ENCODE measurements at places on chromosomes 4 and X.
A peak's percentile ranks its signal among the peaks of the same experiment; 100 is the strongest.

GRCh38 chr4:149203256-149204001, 612.2 kb downstream of the IQCM start:
- DNase-seq = peak; percentile 15

DNA sequence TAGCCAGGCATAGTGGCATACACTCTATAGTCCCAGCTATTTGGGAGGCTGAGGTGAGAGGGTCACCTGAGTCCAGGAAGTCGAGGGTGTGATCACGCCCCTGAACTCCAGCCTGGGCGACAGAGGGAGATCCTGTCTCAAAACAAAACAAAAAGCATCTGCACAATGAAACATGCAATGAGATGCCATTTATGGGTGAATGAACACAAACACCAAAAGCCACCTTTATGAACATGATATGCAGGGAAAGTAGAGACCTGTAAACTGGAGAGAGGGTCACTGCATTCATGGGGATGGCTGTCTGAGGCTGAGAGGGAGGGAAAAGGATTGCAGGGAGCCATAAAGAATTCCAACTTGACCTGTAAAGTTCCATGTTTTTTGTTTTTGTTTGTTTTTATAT, 70.7 kb downstream of the EVC start:
- DNase-seq = no peak

GRCh38 chr4:74376888-74377483, 12.0 kb downstream of the EREG start:
- peak; percentile 56 for DNase-seq

- DNase-seq = no peak
These were observed 76.2 kb downstream of the DOCK11 start for GRCh38 chrX:118571836-118572235.

DNA sequence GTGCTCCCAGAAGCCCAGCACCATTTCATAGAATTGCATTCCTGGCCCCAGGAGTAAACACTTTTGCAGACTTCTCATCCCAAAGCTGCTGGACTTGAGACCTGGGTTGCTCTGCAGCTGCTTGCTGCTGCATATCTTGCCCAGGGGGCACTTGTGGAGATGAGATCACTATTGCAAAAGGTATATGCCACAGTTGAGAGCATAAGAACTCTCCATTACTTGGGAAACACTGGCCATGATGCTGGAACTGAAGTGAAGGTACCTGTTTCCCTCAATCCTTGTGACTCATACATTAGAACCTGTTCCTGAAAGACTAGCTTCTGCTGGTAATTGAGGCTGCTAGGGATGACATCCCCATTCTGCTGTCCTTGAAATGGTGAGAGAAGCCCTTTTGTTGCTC, 43.1 kb upstream of the WDR1 start:
- DNase-seq = no peak

GRCh38 chrX:129193357-129193756, 329.9 kb downstream of the SMARCA1 start:
- no peak for DNase-seq

GRCh38 chrX:81316163-81316562, 114.3 kb downstream of the SH3BGRL start:
- peak; percentile 28 for DNase-seq

- DNase-seq = no peak
These were observed 753.5 kb downstream of the PDHA2 start for GRCh38 chr4:96593422-96593821.

- no peak for DNase-seq
These were observed 276.6 kb downstream of the DHRSX start for GRCh38 chrX:2224161-2224560.

DNA sequence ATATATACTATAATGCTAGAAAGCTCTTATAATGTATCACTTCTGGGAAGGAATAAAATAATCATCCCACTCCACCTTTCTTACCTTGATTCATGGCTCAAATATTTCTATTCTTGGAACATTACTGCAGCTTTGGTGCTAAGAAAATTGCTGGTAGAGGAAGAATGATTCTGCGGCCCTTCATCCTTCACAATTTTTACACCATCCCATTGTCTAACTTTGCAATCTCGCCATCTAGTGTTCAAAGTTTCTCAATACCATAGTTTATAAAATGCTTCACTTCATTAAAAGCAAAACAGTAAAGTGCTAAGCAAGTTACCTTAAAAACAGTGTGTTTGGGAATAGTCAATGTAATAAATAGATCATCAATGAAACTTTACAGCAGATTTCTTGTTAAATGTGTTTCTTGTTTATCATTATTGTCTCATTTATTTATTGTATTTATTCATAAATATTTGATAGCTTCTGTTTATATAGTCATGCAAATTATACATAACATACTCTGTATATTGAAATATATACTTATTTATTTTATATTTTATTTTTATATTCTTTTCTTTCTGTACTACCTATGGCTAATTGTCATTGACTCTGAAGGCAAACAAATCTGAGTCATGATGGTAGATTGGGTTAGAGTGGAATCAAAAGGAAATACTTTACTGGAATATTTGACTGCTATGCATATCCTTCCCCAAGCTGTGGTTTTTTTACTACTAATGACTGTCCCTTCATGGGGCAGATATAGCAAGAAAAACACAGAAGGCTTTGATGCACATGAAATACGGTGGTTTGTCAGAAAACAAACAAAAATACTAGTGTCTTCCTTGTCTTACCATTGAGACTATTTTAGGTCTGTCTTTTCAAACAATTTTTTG, 390.7 kb downstream of the MAPK10 start:
- peak; percentile 80 for DNase-seq

DNA sequence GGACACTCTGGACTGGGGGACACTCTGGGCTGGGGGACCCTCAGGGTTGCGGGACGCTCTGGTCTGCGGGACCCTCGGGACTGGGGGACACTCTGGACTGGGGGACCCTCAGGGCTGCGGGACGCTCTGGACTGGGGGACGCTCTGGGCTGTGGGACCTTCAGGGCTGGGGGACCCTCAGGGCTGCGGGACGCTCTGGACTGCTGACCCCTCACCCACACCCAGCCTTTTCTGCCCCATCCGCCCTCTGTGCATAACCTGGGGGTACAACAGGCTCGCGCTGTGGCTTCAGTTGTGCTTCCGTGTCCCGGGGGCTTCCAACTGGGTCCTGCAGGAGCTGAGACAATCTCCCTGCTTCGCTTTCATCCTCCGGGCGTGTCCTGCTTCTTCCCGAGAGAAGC, 766.0 kb downstream of the TRIML1 start:
- no peak for DNase-seq

DNA sequence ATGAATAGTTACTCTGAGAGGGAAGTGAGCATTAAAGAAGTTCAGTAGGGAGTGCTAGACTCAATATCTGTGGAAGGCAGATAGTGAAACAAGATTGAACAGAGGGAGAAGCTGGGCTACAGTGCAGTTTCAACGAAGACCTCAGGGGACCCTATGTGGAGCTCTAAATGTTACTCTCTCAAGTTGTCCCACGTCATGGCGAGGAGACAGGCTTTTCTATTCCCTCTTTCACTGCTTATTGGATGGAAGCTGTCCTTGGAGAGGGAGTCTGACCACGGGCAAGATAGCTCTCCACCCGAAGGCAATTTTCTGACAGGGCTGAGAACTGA, 42.3 kb upstream of the CCSER1 start:
- no peak for DNase-seq

GRCh38 chr4:40577588-40578253, 51.9 kb downstream of the RBM47 start:
- no peak for DNase-seq

- no peak for DNase-seq
These were observed 155.5 kb downstream of the INPP4B start for GRCh38 chr4:142690406-142691163.

DNA sequence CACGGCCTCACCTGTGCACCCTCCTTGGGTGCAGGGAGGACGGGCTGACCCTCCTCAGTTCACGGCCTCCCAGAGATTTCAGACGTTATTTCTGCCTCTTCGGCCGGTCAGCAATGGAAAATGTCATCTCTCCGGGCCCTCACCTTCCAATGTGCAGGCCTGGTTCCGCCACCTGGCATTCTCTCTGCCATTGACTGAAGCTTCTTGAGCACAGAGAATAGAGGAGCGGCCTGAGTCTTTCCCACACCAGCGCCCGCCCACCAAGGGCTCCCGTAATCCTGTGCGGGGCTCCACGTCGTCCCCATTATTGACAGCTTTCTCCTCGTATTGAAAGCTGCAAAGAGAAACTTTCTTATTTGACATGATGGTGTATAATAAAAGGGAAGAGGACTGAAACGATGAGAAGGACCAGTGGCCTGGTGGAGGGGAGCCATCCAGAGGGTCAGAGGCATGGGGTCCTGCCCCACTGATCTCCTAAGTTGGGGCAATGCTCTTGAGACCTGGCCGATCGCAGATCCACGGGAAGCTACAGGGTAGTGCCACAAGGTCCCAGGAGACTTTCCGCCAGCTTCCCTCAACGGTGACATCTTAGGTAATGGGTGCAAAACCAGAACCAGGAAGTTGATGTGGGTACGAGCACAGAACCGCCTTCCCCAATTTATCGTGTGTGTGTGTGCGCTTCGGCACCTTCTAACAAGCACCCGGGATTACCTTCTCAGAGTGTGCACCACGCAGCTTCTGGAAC, 20.6 kb downstream of the HTRA3 start:
- no peak for DNase-seq

DNA sequence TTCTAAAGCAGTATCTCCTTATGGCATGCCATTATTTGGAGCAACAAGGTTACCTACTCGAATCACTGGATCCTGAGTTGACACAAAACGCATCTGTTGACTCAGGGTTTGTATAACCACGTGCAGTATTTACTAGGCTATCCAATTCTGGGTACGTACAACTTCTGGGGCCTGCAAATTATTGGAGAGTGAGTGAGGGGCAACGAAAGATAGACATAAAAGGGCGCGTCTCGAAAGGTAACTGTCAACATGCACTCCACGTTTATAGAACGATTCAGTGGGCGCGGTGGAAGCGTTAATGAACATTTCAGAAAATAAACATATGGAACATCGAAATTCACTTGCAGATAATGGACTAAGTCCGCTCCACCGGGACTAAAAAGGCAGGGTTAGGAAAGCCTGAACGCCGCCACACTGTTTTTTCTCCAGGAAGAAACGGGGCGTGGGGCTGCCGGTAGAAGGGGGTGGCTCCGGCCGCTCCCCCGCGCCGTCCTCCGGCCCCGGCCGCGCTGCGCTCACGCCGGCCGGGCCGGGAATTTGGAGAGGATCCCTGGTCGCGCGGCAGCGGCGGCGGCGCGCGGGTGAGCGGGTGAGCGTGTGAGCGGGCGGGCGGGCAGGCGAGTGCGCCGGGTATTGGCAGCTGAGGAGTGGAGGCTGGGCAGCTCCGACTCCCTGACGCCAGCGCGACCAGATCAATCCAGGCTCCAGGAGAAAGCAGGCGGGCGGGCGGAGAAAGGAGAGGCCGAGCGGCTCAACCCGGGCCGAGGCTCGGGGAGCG, at the start of gene SMAD1:
Gene SMAD1, plus strand, starts transcription at position 690 of the 778 bp plus-strand sequence. CDS start 32,761 bp downstream, outside the sequence.
- DNase-seq = peak; percentile 87

DNA sequence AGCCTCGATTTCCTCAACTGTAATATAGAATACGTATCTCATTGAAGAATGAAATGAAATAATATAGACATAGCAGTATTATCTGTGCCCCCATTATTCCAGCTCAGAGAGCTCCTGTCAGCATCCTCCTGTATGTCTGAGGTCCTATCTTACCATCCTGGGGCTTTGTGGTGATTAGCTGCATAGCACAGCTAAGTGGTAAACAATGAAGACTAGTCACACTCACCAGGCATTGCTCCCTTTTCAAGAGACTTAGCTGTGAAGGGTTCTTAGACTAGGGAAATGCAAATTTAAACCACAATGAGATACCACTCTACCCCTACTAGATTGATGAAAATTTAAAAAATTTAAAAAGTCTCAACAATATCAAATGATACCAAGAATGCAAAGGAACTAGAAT, 172.9 kb downstream of the SLC39A8 start:
- no peak for DNase-seq

DNA sequence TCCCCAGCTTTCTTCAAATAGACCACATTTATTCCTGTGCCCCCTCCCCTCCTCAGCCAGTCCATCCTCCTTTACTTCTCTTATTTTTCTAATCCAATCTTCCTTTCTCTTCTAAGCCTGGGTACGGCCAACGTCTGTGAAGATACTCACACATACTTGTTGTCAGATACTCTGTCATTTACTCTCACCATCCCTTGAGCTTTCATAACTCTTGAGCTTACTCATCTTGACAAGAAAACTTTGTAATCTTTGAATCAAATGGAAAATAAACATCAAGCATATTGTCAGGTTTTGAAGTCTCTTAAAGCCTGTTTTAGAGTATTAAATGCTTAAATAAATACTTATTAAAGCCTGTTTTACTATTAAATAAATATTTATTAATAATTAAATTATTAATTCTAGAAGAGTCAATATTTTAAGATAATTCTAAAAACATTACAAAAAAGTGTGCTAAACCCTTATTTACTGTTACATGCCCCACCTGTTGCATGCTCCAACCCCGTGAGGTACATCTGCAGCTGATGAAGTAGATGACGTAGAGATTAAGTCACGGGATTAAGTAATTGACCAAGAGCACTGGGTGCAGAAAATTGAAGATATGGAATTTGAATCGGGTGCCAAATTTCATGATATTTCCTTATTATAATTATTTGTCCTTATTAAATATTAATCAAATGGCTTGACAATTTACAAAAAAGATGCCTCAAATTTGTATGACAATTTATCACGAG, 1.5 kb upstream of the TRIML2 start:
- DNase-seq = peak; percentile 26

DNA sequence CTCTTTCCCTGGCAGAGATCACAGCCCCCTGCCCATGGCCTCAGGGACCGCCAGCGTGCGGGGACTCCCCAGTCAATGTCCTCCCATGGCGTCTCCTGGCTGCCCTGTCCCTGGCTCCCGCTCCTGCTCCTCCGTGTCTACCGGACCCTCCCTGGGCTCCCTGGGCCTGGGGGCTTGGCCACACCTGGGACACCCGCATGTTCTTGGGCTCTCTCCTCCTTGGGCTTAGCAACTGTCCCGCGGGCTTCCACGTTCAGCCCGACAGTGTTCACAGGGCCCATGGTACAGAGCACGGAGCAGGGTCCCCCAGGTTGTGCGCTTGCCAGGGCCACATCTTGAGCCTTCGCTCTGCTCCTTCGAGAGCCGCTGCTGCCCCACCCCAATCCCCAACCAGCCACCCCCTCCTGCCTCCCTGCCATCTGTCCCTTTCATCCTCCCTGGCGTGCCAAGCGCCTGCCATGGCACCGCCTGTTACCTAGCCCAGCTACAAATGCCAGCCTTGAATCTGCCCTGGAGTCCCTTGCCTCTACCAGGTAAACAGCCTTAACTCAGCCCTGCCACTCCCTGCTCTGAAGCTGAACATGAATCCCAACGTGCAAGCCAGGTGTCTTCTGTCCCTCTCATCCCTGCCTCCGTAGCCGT, 3.9 kb downstream of the AVPR2 start:
- no peak for DNase-seq

DNA sequence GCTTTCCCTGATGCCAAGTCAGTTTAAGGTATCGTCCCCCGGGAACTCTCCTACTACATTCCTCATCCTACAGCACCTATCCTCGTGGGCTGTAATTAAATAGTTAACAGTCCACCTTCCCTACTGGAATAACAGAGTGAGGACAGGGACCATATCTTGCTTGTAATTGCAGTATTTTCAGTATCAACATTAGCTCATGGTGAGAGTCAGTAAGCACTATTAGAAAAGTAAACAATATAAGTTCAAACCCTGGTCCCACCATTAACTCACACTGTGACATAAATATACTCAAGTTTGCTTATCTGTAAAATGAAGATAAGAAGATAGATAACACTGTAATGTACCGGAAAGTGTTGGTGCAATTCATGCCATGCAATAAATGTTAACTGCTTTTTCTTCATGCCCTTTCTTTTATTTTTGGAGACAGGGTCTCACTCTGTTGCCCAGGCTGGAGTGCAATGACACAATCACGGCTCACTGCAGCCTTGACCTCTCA, 61.3 kb downstream of the SH3RF1 start:
- DNase-seq = no peak

Measured in fibroblast of skin of right quadriceps (primary cell).